ENCODE measurements at places on chromosomes 5 and 9.

DNA sequence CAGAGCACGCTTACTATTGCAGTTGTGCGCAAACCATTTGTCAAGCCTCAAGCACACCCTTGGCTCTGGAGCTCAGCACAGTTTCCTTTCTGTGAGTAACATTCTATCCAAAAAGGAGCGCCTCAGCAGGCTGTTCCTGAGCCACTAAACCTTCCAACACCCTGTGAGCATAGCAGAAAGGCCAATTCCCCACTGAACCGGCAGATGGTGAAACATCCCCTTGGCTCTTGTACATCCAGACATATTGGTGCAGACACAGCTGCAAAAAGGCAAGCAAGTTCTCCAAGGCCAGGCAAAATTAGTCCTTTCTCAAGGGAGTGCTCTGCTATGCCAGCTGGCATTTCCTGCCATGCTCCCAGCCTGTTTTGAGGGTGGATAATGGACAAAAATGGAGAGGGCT lies 44.1 kb upstream of the CEMIP2 start:
- DNase-seq, result no peak

GRCh38 chr5:154157483-154158378 lies 32.8 kb upstream of the GALNT10 start:
- no peak for DNase-seq

DNA sequence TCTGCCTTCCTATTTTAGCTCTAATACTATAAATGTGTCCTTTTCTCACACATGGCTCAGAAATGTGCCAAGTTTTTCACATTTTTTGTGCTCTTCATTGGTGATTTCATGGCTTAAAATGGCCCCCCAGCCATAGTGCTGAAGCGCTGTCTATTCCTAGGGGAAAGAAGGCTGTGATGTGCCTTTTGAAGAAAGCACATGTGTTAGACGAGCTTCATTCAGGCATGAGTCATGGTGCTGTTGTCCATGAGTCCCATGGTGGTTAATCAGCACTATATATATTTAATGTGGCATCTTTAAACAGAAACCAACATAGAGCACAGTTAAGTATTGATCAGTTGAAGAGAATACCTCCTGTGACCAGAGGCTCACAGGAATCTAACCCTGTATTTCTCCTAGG lies 55.8 kb downstream of the PDE8B start:
- no peak for DNase-seq

DNA sequence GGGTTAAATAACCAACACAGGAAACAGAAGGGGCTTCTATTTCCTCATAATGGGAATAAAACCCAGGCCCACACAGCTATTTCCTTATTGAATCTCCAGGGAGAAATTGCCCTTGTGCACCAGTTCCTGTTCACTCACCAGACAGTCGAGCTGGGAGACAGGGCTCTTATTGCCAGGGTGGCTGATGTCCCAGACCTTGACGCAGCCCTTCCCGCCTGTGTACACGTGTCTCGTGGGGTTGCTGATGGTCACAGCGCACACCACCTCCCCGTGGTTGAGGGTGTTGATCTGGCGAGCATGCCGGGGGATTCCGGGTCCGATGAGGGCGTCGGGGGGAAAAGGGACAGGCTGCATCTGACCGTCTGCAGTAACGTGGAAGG lies 96.5 kb downstream of the TLE1 start:
- no peak for DNase-seq

GRCh38 chr5:134140530-134141201 lies 26.2 kb downstream of the TCF7 start:
- peak; percentile 85 for DNase-seq

GRCh38 chr9:14240537-14240936 lies 73.4 kb downstream of the NFIB start:
- no peak for DNase-seq
